HEK293T (cell line): ENCODE measurements at places on chromosomes 13 and 19.

GRCh38 chr19:46618670-46619231, 6.1 kb downstream of the PTGIR start:
- DNase-seq: no peak

DNA sequence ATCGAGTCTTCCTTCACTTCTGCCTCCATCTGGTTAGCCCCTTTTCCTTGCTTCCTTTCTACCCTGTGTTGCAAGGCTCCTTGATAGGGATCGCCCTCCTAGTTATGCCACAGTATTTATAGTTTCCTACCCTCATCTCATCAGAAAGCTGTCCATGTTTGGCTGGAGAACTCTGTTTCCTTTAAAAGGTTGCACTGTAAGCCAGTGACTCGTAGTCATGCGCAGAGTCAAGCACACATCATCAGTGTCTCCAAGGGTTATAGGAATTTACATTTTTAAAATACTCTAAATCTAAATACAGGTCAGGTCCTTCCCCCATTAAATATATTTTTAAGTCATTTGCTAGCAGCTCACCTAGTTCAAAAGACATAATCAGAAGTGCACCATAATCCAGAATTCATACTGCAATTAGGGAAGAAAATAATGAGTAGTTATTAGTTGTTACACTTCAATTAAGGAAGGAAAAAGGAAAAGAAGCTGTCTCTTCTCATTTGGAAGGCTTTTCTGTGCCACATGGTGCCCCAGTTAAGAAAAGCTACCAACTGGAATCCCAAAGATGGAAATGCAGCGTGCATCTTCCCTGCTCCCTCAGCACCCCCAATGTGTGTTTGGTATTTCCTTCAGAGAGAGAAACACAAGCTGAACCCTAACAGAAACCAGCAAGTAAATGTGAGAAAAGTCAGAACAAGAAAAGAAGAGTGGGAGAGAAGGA, 81.0 kb downstream of the GPR12 start:
- no peak for DNase-seq

GRCh38 chr19:49470615-49470978, 3.4 kb upstream of the FLT3LG start:
- DNase-seq: no peak

DNA sequence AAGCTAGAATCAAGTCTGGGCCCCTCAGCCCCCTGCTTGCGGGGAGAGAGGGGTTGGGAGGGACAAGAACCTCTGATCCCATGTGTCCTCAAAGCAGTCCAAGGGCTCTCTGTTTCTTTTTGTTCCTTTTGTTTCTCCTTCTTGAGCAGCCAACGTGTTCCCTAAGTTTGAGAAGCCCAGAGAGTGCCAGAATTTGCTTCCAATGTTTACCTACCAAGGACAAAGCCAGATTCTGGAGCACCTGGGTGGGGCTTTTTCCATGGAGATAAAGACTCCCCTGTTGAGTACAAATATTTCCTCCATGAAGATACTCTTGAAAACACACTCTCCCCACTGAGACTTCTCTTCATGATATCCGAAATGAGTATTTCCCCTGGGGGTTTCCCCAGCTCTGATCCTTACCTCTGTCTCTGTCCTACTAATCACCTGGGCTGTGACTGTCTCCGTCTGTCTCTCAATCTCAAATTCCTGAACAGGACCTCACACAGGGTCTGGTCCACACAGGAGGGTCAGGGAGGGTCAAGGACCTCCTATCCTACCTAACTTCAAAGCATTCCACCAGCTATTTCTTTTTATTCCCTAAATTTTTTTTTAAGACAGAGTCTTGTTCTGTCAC, 27.4 kb downstream of the CD177 start:
- DNase-seq: no peak

DNA sequence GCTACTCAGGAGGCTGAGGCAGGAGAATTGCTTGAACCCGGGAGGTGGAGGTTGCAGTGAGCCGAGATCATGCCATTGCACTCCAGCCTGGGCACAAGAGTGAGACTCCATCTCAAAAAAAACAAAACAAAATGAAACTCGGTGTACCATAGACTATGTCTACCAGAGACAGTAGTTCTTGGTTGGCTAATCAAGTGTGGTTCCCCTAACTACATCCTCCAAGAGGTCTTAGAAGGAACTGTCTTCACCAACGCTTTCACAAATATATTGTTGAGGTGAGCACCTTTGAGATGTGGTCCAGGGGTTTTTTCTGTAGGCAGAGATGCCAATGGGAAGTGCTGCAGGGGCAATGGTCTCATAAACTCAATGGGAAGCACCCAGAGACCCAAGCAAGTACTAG, 48.0 kb downstream of the RFC3 start:
- no peak for DNase-seq

DNA sequence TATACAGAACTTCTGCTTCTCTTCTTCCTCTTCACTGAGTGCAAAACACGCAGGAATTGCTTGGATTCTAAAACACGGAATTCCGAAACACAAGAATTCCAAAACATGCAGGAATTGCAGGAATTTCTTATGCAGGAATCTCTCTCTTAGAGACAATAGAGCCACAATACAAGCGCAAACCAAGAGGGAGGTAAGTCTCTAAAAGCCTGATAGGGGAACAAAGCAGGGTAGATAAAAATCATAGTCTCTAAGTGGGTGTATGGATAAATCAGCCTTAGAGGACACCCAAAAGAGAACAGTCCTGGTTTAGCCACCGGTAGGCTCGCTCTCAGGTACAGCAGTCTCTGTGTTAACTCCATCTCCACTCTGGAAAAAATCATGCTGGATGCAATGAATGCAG, 112.9 kb downstream of the LHFPL6 start:
- no peak for DNase-seq

DNA sequence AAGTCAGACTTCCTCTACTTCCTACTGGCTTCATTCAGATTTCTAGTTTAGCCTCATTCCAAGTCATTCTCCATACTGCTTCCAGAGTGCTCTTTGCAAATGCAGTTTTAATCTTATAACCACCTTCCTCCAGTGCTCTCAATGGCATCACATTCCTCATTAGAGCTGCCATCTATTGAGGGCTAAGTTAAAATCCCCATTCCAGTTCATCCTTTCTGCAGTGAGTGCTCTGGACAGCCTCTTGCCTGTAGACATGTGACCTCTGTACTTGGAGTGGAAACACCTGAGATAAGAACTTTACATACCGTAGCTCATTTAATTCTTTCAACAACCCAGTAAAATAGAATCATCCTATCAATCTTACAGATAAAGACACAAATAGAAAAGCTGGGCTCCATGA, 57.9 kb upstream of the MAB21L1 start:
- no peak for DNase-seq

DNA sequence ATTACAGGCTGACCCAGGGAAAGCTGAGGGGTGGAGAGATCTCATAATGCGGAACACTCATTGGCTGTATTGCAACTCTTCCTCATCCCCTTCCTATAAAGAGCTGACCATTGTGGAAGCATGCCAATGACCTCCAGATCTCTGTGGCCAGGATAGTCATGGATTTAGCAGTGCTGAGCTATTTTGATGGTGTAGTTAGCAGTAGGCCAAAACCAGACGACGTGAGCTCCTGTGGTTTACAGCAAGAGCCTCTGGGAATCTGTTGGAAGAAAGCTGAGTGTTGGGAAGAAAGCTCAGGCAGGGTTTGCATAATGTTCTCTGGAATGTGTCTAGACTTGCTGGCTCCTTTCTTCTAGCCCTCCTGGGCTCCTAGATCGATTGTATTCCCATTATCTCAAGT, 187.5 kb upstream of the GPC6 start:
- DNase-seq: no peak

DNA sequence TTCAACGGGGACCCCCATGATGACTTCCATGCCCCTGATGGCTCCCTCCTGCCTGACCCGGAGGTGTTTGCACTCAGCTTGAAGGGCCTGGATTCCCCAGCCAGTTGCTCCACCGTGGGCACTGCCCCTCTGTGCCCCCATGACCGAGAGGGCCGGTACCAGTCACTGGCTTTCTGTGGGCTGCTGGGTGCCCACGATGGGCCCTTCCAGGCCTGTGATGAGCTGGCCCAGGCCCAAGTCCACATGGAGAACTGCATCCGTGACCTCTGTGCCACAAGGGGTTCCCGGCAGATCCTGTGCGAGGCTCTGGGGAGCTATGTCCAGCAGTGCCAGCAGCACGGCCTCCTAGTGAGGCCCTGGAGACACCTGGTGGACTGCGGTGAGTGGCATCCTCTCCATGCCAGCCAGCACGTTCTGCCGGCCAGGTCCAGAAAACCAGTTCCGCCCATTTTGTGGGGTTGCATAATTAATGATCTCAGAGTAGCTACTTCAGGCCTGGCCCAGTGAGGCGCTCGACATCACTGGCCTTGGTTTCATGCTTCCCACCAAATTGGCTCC, 34.9 kb upstream of the FXYD3 start:
- no peak for DNase-seq

GRCh38 chr13:66577358-66577757, 652.8 kb downstream of the PCDH9 start:
- no peak for DNase-seq
